ENCODE measurements at places on chromosomes 4 and X.
A peak's percentile ranks its signal among the peaks of the same experiment; 100 is the strongest.

DNA sequence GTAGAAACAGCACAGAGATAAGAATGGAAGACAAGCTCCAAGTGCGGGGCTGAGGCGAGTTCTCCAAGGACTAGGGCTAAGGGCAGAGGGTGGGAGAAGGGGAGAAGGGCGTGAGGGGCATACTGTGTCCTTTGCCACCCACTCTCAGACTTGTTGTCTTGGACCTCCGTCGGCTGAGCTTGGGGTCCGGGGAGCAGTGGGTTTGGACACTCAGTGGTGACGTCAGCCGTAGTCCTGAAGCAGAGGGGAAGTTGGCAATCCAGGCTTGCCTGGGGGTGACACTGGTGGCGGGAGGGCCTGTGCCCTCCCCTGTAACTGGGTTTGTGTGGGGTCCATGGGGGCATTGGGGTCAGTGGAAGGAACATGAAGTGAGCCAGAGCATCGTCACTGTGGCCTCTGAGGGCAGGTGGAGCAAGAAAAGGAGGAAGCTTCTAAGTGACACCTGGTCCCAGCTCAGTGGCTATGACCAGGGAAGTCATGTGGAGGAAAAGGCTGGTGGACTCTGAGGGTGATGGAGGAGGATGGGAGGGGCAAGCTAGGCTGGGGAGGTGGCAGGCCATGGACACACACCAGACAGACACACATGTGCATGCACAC lies 17.6 kb downstream of the CD99 start:
- DNase-seq, result no peak

DNA sequence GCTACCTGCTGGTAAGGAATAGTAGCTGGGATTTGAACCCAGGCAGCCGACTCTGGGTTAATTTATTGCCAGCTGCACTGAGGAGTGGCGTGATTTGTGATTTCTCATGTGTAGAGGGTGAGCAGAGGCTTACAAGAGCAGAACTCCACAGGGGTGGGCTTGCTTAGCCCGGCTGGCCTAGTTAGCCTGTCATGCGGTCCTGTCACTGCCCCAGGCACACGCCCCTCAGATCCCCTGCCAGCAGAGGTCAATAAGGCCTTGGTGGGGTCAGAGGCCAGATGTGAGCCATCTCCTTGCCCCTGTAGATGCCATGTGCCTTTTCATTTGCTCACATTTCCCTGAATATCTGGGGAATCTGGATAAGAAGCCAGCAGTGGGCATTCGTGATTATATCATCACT lies 13.4 kb downstream of the NSDHL start:
- DNase-seq, result no peak

GRCh38 chr4:20676501-20677197 lies 23.6 kb upstream of the PACRGL start:
- DNase-seq, result no peak

- DNase-seq, result no peak
Observed at GRCh38 chr4:123060039-123060770, 137.8 kb upstream of the NUDT6 start.

DNA sequence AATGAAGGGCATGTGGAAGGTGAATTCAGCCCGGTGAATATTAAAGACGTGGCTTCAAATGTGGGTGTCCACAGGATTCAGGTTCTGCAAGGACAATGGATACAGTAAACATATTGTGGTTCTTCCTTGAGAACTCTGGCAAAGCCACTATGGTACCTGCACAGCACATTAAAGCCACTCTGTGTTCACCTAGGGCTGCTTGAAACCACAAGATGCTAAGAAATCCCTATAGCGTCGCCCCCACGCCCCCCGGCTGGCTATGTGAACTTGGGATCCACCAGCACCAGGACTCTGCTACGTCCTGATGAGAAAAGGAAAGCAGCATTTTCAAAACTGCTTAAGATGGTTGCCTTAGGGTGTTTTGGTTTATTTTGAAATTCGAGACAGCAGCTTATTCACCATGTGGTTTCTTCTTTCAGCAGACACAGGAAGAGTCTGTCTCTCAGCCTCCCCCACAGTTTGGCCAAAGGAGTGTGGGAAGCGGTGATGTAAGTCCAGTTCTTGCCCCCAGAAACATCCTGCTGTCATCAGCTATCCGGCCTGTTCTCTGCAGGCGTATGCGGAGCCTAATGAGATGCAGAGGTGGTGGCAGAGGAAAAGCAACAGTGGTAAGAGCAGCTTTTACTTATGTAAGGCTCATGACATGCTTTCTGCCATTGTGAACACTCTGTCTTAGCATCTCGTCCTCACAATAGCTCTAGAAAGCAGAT lies 111.5 kb downstream of the AFAP1 start:
- peak; percentile 51 for DNase-seq

DNA sequence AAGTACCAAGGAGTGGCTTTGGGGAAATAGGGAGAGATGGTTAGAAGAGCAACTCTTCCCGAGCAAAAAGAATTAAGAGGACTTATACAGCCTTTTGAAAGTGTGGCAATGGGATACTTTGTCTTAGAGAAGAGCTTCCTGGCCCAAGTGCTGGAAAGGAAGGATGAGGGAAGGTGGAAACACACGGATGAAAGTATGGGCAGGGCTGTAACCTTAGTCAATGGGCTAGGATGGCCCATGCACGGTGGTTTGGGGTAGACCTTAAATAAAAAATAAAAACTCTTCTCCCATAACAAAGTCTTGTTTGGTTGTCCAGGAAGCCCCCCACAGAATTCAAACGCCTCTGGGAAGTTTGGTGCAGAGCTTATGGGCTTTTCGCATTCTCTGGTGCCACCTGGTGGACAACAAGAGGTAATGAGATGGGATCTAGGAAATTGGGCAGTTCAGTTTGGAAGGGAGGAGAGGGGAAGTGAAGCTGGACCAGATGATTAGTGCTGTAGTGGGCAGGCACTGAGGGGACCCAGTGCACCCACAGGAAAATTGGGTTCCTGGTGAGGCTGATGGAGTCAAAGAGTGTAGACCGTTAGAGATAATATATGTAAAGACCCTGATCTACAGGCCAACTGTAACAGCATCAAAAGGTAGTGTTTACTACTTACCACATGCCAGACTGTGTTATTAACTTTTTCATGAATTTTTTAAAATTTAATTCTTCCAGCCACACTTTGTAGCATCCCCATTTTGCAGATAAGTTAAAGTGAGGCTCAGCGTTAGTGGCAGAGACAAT lies 13.8 kb upstream of the ENOX2 start:
- no peak for DNase-seq

DNA sequence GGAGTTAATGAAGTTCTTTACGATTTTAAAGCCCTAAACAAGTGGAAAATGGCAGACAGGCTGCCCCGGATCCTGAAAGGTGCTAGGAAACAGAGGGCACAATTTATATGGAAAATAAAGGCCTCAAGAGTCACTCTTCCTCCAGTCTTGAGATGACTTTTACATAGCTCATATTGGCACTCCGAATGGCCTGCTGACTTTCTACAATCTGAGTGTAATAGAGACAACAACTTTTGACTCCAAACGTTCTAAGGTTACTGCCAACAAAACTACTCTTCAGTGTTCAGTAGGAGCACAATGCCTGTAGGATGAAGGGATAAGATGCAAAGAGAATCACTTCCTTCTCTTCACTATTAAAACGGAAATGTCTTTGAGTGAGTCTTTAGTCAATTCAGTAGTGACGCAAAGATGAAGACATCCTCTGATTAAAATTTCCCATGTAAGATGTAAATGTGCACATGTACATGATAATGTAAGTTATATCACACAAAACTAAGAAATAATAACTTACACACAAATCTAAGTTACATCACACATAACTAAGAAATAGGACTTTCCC lies 40.5 kb downstream of the VEGFC start:
- DNase-seq, result no peak

DNA sequence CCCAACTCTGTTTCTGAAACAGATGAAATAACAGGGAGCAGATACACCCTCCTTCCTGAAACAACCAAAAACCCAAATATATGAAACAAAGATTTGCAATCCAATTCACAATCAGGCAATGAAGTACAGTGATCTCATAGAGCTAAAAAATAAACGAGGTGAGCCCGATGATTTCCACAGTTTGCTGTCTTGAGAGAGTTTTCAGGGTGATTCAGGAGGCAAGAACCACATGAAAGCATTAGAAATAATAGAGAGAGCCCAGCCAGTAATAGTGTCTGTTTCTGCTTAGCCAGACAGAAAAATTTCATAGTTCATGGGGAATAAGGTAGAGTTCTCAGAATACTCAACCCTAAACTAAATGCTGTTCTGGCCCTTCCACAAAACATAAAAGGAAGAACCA lies 296.2 kb downstream of the PDHA2 start:
- no peak for DNase-seq

DNA sequence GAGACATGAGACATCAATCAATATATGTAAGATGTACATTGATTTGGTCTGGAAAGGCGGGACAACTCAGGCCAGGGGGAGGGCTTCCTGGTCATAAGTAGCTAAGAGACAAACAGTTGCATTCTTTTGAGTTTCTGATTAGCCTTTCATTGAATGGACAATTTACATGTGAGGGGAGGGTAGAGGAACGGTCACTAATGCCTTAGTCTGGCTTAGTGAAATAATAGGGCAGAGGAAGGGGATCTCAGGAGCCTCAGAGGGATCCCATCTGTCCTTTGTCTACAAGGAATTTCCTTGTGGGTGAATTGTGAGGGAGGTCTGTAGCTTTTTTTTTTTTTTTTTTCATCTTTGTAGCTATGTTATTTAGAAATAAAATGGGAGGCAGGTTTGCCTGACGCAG lies 88.3 kb downstream of the GK start:
- DNase-seq, result no peak

DNA sequence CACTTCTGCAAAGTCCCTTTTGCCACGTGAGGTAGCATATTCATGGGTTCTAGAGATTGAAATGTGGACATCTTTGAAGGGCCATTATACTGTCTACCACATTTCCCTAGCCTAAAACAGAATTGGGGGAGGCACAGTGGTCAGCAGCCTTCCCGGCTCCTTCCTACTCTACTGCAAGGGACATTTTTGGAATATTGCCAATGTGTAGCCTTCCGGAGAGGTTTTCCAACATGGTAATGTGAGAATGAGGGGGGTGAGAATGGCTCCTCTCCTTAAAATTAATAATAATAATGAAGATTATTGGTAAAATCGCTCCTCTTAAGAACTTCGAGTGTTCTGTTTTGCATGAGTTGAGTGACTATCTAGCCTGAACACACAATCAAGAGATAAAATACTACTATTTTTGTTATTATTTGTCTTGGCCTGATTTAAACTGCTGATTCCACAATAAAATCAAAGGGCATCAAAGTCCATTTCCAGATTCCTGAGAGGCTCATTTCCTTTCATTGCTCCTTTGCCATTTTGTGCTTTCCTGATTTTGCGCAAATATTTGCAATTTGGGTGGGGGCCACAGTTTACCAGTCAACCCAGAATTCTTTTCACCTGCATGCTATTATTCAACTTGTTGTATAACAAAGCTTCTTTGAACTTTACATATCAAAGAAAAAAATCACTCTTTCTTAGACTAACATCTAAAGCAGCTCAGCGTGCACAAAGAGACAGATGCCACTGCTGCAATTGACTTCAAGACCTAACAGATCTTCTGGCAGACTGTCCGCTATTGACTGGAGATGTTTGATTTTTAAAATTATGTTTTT lies 27.0 kb upstream of the TSPAN5 start:
- DNase-seq, result no peak

DNA sequence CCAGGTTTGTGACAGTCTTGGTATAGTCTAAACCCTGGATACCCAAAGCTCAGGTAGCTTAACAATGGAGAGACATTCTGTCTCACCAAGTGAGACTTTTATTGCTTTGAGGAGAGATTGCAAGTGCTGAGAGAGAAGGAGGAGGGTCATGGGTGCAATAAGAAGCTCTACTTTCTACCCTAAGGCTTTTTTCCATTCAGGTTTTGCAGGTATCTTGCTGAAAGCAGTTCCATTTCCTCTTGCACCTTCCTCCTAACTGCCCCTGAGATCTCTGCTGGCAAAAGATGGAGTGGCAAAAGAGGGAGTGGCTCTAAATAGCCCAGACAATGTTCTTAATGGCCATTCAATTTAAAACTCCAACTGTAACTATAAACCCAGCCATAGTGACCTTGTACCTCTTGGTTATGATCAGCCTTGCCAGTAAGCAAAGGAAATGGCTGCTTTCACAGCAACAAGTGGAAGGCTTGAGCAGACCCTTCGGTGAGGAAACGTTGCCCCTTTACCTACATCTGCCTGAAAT lies 105.6 kb upstream of the CPEB2 start:
- no peak for DNase-seq

GRCh38 chr4:146214238-146214637 lies at the start of gene REELD1:
REELD1 (plus strand) TSS chr4:146214538; CDS start chr4:146216953, 2,415 bp downstream.
- no peak for DNase-seq

DNA sequence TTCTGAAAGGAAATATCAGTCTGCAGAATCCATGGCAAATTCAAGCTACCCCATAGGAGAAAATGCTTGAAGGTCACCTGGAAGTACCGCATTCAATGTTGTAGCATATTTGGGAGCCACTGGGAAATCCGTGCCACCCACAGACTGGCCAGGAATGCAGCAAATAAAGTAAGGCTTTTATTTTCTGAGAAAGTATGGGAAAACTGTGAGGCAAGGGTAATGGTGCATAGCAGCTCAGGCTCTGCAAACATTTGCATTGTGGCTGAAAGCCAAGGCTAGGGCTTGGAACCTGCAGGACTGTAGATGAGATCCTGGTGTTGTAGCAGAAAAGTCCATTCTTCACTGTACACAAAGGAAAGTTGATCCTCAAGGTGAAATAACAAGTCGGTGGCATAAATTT lies 450.9 kb upstream of the NR3C2 start:
- no peak for DNase-seq

DNA sequence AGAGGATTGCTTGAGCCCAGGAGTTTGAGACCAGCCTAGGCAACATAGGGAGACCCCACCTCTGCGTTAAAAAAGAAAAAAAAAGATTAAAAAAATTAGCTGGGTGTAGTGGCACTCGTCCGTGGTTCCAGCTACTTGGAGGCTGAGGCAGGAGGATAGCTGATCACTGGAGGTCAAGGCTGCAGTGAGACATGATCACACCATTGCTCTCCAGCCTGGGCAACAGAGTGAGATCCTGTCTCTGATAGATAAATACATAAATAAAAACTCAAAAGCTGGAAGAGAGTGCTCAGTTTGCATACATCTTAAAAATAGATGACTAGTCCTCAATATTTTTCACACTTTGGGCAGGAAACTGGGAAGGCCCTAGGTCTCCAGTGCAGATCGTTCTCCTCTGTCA lies 54.1 kb downstream of the TMEM131L start:
- no peak for DNase-seq

GRCh38 chr4:112343330-112344080 lies 46.3 kb downstream of the ALPK1 start:
- DNase-seq, result no peak

- no peak for DNase-seq
Observed at GRCh38 chr4:77443941-77444340, 161.7 kb upstream of the CXCL13 start.

GRCh38 chr4:159143687-159144086 lies 40.8 kb downstream of the RAPGEF2 start:
- DNase-seq, result no peak

DNA sequence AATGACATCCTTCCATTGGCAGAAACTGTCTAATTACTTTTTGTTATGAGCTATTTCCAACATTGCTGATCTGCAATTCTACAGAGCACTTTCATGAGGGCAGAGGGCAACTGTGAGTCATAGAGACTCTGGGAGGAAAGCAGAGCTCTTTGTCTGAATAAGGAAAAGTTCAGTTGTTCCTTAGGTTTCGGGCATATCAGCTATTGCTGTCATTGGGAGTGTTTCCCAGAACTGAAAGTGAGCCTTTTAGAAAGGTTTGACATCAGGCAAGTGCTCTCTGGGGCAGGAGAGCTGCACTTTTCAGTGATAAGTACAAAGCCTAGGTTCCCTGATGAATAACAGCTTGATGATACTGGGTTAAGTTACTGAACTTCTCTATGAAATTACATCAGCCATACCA lies 119.2 kb upstream of the EDNRA start:
- DNase-seq, result no peak

GRCh38 chr4:126705266-126705665 lies 927.5 kb upstream of the INTU start:
- no peak for DNase-seq

Measured in stimulated activated CD8-positive, alpha-beta memory T cell treated with anti-CD3 and anti-CD28 coated beads, Interleukin-4, amount 100 ng/mL, for 4 hours (primary cell).